ENCODE measurements at places on chromosomes 1 and 21.

DNA sequence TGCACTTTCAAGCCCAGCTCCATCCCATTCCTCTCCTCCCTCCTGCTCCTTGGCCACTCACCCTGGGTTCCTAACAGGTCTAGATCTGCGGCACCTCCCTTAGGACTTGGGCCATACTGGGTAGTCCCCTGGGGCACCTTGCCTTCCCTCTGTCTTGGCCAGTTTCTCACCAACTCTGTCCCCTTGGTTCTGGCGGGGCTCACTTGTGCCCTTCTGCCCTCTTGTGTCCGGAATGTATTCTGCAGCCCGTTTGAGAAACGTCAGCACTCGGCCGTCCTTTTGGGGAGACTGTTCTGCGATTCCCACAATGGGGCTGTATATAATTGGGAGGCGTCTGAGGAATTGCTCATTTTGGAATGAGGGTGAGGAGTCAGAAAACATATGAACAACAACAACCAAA lies 162.4 kb downstream of the ZSCAN20 start:
- no peak for DNase-seq

DNA sequence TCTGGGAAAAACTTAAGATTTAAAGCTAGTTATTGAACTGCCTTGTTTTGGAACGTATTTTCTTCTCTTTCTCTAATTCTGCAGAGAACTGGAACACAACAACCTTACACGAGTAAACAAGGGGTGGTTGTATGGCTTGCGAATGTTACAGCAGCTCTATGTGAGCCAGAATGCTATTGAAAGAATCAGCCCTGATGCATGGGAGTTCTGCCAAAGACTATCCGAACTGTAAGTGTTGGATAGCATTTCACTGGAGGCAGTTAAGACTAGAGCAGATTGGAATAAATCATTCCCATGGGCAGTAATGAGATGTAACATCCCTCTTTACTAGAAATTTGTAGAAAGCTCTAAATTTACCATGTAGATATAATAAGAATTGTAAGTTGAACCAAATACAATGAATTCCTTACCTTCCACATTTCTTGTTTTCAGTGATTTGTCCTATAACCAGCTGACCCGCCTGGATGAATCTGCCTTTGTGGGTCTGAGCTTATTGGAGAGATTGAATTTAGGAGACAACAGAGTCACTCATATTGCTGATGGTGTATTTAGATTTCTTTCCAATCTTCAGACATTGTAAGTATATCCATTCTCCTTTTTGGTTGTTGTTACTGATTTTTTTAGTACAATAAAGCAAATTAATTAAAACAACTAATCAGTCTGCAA lies 22.9 kb downstream of the LRIG2 start:
- no peak for DNase-seq

GRCh38 chr1:154183046-154183915 lies 8.6 kb downstream of the TPM3 start:
- peak; percentile 95 for DNase-seq

- no peak for DNase-seq
These were observed 645 bp downstream of the IVNS1ABP start for GRCh38 chr1:185316163-185317033.

- no peak for DNase-seq
These were observed 14.9 kb upstream of the RAB42 start for GRCh38 chr1:28577052-28577678.

- no peak for DNase-seq
These were observed 975.6 kb downstream of the NCAM2 start for GRCh38 chr21:21973806-21974205.

DNA sequence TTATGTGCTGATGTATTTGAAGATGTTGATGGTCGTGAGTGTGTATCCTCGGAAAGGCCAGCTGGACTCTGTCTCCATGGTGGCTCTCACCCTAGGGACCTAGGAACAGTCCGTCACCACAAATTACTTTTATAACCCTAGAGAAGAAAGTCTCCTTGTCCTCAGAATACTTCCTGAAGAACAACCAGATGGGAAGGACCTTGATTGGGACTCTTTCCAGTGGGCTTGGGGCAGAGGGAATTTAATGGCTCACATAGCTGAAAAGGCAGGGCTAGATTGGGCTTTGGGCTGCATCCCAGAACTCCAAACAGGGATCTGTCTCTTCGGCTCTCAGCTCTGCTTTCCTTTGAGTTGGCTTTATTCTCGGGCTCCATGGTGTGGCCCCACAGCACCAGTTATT lies 90.8 kb downstream of the TBX19 start:
- DNase-seq: no peak

DNA sequence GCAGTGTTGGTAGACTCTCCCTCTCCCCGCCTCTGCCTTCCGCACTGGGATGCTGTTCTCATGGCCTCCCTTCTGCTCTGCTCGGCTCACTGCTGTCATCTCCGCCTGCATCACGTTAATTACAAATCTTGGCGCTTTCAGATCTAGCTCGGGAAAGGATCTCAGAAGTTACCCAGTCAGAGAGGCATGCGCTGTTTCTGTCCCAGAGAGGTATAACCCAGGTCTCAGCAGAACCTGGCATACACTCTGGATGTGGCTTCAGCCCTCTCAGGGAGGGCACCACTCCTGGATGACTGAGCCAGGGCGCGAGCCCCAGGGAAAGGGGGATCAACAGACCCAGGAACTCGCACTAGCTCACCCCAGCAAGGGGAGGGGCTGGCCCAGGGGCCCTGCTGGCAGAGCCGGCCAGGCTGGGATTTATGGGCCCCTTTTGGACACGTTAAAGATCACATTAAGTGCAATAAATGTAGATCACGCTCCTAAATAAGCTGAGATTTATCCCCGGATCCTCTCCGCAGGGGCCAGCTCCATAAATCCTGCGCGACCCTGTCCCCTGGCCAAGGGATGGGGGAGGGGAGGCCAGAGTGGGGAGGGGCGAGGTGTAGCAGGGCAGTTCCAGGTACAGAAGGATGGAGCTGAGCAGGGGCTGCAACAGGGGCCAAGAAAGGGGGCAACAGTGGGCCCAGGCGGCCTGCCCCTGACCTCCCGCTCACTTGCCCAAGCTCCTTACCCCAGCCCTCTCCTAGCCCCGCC lies 101.3 kb upstream of the ZBTB40 start:
- DNase-seq: no peak

GRCh38 chr1:229092377-229093237 lies 178.3 kb upstream of the RAB4A start:
- no peak for DNase-seq

DNA sequence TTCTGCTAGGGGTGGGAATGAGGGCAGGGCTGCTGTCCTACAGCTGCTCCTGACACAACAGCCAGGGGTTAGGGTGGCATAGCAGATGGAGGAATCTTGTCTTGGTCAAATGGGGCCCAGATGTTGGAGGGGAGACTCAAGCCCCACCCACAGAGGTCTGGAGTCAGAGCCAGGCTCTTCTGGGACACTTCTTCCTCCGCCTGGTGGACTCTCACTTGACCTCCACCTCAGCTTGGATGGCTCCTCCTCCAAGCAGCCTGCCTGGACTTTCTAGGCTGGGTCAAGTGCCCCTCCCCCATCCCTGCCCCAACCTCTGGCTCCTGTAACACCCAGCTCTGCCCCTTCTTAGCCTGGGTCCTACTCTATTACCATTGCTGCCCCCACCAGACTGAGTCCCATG lies 35.5 kb downstream of the EPHA2 start:
- DNase-seq: no peak

GRCh38 chr1:182595641-182596240 lies 6.7 kb upstream of the RNASEL start:
- DNase-seq: no peak

All from vagina (tissue), 2 donors.